Fibroblast of lung (primary cell): ENCODE measurements at places on chromosomes 6 and 20.

GRCh38 chr6:124960757-124961463, 1.3 kb upstream of the RNF217 start:
- no peak for DNase-seq

GRCh38 chr20:34887023-34887422, 10.6 kb downstream of the ACSS2 start:
- DNase-seq: no peak

- no peak for DNase-seq
Measured at GRCh38 chr6:16031278-16031981, 97.5 kb upstream of the MYLIP start.

DNA sequence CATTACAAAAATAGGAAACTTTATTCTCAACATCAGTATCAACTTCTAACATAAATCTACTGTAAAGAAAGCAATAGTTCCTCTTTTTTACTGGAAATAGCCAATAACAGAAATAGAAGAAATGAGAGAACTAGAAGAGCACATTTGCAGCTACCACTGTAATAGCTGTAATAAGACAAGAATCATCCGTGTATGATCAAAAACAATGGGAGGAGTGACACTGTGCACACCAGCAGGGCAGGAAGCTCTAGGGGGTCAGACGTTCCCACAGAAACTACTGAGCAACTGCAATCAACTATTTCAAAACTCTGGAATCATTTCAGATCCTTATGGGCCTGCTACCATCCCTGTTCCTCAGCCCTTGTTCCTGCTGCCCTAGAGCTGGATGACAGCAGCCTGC, 43.7 kb downstream of the NINL start:
- DNase-seq: peak; percentile 41

GRCh38 chr6:113821445-113821844, 35.7 kb upstream of the MARCKS start:
- DNase-seq: peak; percentile 20

- no peak for DNase-seq
Measured at GRCh38 chr20:62710886-62711702, 2.5 kb downstream of the NTSR1 start.

DNA sequence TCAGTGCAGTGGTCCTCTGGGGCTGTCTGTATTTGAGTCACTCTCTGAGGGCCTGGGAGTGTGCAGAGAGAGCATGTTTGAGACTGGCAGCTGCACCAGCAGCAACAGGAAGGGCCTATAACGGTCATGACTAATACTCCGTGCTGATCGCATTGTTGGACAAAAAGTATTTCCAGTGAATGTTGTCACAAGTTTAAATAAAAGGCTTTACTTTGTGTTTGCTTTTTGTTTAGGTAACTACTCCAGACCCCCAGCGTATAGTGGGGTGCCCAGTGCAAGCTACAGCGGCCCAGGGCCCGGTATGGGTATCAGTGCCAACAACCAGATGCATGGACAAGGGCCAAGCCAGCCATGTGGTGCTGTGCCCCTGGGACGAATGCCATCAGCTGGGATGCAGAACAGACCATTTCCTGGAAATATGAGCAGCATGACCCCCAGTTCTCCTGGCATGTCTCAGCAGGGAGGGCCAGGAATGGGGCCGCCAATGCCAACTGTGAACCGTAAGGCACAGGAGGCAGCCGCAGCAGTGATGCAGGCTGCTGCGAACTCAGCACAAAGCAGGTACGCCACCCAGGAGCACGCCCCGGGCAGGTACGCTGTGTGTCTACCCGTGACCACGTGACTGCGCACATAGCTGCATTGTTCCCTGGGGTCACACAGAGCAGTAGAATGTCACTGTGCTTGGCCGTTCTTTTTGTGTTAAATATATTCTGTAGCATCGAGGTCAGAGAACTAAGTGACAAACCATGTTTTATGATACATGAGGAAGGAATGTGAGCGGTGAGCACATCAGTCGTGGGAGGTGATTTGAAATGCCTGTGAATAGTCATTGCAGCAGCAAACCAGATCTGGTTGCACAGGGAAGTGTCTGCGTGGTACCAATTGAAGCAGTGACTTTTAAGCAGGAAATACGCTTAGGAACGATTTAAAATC, 174.7 kb downstream of the TMEM242 start:
- DNase-seq: peak; percentile 92

GRCh38 chr6:113539202-113539601, 317.9 kb upstream of the MARCKS start:
- no peak for DNase-seq

DNA sequence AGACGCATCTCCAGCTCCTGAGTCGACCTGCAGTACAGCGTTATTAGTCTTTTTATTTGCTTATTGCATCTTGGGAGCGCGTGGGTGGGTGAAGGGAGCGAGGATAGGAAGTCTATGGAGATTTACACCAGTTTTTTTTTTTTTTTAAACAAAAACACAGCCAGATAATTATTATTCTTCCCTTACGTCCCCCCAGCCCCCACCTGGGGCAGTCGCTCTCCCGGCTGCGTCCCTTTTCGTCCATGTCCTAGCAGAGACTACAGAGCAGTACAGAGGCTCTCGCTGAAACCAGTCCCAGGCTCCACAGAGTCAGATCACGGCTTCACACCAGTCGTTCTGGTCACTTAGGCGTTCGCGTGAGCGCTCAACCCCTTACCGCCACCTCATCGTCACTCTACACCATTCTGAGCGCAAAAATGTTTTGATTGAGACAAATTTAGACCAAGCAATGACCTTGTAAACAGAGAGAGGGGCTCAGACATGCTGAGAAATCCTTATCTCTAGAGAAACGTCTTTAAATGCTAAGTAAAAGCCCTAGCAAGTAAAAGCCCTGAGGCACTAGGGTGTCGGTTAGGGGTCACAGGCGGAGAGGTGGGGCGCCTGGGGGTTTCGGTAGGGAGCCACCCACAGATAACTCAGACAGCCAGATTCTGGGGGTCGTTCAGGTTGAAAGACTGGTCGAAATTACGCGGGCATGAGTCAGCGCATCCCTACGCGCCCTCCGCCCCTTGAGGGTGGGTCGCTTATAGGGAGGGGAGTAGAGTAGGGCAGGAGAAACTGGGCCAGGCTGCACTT, 975 bp upstream of the PPT2 start:
- peak; percentile 45 for DNase-seq

- DNase-seq: no peak
Measured at GRCh38 chr6:134729561-134729960, 220.3 kb downstream of the ALDH8A1 start.

DNA sequence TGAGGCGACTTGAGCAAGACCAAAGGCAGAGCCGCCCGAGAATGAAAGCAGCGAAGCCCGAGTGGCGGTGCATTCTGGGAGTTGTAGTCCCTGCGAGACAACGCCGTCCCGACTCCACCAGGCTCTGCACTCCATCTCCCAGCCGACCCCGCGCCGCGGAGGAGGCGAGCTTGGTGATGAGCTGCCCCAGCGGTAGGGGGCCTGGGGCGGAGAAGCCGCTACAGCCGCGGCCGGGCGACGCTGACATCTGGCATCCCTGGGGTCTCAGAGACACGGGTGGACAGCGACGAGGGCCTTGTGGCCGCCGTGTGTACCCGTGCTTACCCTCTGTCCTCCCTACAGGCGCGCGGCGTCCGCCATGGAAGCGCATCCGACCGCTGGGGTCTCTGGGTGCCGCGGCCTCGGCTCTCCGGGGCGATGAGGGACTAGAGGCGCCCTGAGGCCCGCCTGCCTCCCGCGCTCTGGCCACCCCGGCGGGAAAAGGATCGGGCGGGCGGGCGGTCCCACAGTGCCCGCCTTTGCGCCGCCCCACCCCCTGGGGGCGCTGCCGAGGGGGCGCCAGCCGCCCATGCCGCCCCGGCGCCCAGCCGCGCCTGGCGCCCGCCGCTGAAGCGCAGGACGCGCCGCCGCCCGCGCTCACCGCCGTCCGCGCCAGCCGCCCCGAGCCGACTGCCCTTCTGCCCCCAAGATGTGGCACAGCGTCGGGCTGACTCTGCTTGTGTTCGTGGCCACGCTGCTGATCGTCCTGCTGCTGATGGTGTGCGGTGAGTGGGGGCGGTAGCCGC, at the start of gene SMIM13:
TSS of gene SMIM13 (plus strand) at position 209 of the 785 bp plus-strand sequence. CDS start at position 689, 480 bp downstream.
- peak; percentile 98 for DNase-seq

DNA sequence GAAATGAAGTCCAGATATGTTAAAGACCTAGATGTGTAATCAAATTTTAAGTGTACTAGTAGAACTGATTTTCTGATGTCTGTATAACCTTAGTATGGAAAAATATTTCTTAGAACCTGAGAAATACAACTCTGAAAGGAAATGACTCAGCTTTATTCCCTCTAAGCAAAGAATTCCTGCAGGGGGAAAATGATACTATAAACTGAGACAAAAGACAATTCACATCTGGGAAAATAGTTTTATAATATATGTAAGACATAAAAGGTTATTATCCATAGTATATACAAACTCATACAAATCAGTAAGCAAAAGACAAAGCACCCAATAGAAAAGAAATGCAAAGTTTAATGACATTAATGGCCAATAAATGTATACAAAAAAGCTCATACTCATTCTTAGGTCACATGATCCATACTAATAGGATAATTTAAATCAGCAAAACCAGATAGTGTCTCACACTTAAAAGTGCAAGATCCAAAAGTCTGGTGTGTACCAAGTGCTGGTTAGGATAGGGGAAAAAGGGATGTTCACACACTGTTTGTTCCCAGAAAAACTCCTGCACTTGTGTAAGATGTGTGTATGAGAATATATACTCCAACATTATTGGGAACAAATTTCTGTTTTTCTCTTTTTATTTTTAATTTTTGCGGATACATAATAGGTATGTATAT, 22.6 kb downstream of the RNF217 start:
- peak; percentile 53 for DNase-seq

DNA sequence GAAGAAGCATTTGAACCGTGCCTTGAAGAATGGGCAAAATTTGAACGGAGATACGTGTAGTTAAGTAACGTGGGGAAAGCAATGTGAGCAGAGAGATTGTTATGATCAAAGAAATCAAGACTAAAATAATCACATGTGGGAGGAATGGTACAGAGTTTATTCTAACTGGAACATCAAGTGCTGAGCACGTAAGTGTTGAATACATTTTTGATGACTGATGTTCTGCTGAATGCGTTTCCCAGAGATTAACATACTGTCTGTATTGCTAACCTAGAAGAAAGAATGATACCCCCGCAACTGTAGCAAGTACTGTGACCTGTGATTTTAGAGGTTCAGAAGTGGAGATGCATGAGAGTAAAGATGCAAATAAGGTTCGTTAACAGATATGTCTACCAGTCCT, 146.9 kb upstream of the EPHA7 start:
- DNase-seq: no peak

DNA sequence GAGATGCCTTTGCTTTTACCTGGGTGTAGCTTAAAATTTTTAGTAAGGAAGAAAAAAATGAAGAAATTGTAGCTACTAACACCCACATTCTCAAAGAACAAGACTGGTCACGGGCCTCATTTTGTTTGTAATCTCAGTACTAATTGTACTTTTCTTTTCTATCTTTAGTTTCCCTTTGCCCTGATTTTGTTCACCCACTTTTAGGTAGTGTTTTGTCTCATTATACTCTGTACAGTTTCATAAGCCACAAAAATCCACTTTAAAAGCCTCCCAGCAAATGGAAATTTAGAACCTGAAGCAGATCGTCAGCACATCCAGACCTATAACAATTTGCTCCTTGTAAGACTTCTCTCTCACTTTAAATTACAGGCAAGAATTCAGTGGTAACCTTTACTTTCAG, 43.3 kb downstream of the TP53INP2 start:
- DNase-seq: no peak

DNA sequence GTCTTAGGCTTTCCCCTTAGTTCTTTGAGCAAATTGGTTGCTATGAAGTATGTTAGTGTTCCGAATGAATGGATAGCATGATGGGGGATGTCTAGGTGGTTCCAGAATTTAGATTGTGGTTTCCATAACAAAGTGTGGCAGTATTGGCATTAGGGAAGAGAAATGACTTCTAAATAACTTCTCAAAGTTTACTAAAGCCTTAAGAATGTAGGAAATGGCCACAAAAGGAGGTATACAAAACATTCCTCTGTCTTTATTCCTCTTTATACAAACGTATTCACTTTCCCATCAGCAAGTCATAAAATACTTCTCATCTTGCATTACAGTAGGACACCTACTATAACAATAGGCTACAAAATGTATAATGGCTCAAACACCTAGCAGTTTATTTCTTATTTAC, 279.6 kb downstream of the ESR1 start:
- peak; percentile 74 for DNase-seq

DNA sequence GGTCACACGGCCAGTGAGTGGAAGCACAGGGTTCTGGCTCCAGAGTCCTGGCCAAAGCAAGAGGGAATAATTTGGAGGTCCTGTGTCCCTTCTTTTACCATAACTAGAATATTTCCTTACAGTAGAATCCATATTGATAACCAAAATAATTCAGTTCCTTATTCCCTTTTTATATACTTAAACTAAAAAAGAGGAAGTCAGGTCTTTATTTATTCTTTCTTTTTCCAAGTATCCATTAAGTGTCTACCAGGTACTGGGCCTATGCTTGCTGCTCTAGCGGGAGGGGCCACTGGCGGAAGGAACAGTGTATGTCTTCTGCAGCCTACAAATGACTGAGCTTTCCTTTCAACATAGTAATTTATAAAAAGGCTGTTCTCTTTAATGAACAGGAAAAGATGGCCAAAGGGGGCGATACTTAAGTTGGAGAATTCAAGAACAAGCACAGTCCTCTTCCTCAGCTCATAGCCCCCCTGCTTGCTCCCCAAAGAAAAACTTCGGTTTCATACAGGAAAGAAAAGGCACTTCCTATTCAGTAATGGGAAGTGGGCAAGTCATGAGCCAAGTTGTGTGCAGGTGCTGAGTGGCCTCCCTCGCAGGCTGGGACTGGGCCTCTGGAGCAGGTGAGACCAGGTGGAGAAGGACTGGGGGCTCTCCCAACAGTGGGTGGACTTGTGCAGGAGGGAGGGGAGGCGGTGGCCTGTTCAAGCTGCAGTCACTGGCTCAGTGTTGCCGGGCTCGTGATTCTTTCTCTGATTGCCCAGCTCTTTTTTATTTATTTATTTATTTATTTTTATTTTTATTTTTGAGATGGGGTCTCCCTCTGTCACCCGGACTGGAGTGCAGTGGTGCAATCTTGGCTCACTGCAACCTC, 110.9 kb downstream of the ARMC2 start:
- DNase-seq: no peak

DNA sequence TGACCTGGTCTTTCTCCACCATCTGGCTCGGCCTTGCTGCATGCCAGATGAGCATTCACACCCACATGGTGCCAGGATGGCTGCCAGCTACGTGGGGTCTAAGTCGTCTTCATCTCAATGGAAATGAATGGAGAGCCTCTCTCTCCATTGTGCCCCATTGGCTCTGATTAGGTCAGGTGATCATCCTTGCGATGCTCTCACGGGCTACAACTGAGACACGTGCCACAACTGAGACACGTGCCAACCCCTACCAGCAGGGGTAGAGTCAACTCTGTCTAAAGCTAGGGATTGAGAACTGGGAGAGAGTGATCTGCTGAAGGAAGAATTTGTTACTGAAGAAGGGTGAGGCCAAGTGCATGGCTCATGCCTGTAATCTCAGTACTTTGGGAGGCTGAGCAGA, 67.3 kb upstream of the RALY start:
- DNase-seq: peak; percentile 9
